Activated CD8-positive, alpha-beta memory T cell treated with anti-CD3 and anti-CD28 coated beads for 36 hours (primary cell): ENCODE measurements at places on chromosomes 11 and 22. TPM values are rescaled to one million over a fixed set of nuclear protein-coding genes. Genes with fewer than 3 reads are reported as not detected.

The ROBO4 gene
- total RNA-seq: not detected

The SPECC1L gene
- 55.5 TPM for total RNA-seq

The NTM gene
- total RNA-seq: not detected

The OR10A3 gene
- not detected for total RNA-seq

The CNTF gene
- total RNA-seq: 2.2 TPM

The HDHD5 gene
- total RNA-seq: 57.4 TPM
